NCI-H510A (cell line): ENCODE measurements at places on chromosomes 4 and X.

- no peak for DNase-seq
Measured at GRCh38 chrX:41686788-41687187, 2.0 kb upstream of the GPR34 start.

- no peak for DNase-seq
Measured at GRCh38 chrX:12447448-12448064, 309.3 kb downstream of the FRMPD4 start.

DNA sequence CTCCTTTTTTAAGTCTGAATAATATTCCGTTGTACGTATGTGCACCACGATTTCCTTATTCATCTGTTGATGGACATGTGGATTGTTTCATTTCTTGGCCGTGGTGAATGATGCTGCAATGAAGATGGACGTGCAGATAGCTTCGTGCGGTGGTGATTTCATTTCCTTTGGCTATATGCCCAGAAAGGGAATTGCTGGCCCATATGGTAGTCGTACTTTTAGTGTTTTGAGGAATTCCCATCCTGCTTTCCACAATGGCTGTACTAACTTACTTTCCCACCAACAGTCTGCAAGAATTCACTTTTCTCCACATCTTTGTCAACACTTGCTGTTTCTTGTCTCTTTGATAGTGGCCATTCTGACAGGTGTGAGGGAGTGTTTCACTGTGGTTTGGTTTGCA lies 12.8 kb downstream of the ZFP42 start:
- DNase-seq: no peak

DNA sequence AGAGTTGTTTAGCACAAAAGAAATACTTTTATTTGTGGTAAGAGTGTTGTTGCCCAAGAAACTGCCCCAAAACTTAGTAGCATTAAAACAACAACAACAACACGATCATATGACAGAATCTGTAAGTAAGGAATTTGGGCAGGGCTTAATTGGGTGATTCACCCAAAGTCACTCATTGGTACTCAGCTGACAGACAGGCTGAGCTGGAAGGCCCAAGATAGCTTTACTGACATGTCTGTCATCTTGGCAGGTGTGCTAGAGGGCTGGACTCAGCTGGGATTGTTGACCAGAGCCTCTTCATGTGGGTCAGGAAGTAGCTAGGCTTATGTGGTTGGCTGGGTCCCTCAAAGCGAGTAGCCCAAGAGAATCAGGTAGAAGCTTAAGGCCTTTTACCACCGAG lies 52.3 kb downstream of the KIAA0232 start:
- no peak for DNase-seq

DNA sequence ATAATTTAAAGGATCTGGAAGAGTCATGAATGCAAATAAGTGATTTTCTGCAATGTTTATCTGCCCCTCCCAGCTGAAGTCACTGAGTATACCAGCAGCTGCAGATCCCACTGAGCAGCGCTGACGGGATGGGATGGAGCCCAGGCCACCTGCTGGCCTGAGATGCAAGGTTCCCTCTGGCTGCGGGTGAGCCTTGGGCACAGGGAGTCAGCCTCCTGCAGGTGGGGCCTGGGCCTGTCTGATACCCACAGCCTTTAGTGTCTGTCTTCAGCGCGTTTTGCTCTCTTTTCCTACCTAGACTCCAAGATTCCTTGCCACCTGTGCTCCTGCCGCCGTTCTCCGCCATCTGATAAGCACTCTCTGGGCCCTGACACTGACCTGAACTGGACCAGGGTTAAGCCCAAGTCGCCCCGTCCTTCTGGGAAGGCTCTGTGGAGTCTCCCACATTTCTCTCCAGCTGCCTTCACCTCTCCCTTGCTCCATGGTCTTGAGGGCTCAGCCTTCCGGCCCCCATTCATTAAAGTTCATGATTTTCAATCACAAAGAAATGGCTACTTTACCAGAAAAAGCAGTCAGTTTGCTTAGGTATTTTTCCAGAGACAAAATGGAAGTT lies 223.1 kb upstream of the FAT1 start:
- DNase-seq: peak; percentile 16

- no peak for DNase-seq
Measured at GRCh38 chr4:173504181-173504503, 25.9 kb downstream of the HAND2 start.
